ENCODE measurements at places on chromosomes 1 and 21.

GRCh38 chr1:8560611-8561544 is 243.0 kb downstream of the SLC45A1 start:
- DNase-seq, result peak; percentile 77

- no peak for DNase-seq
Observed at GRCh38 chr1:113178522-113178921, 105.5 kb downstream of the LRIG2 start.

DNA sequence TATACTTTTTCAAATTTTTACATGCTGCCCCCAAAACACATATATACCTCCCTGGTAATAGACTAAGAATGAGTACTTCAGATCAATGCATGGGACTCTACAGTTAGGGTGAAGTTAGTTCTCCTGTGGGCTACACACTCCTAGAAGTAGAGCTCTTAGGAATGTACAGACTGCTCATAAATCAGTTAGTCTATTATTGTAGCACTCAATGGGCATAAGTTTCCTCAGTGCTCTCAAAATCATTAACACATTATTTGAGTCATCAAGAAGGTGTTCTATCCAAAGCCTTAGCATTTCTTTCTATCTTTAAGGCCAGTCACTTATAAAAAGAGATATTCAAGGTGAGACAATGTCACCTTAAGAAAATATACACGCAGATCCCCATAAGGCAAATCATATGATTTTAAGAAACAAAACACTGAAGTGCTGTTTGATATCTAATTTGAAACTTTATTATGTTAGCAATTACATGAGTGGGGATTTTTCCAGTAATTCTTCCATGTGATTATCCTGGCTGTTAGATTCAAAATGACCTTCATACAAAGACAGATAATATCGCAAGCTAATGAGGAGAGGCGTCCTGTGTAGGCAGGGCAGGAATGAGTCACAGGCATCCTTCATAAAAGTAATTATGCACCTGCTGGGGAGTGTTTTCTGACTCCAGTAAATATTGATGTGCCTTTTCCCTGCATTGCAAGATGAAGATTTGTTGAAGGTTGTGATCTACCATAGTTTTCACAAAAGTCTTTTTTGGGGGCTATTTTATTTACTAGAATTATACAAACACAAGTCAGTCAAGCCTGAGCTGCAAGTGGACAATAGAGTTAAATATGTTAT is 167.2 kb upstream of the ATP1B1 start:
- DNase-seq, result no peak

GRCh38 chr1:153539395-153540093 is 1.2 kb downstream of the S100A5 start:
- DNase-seq, result no peak

GRCh38 chr1:167734227-167734626 is 12.4 kb downstream of the MPZL1 start:
- DNase-seq, result no peak

GRCh38 chr21:45073301-45074047 is 906 bp upstream of the ADARB1 start:
- no peak for DNase-seq

GRCh38 chr21:37458669-37459276 is 92.2 kb downstream of the DYRK1A start:
- no peak for DNase-seq

GRCh38 chr21:26495283-26495849 is 77.7 kb downstream of the CYYR1 start:
- no peak for DNase-seq

DNA sequence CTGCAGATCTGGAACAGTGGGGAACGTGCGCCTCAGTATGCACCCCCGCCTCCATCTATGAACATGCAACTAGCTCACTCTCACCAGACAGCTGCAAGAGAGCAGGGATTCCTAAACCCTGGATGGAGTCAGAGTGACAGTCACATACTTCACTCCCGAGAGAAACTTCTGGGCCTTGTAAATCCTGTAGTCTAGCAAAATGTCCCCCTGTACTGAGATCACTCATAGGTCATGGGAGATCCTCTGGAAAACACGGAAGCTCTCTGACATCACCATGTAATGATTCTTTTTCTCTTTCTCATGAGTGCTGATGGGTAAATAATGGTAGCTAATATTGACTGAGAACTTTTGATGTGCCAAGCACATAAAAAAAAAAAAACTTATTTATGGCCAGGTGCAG is 23.4 kb upstream of the TARDBP start:
- no peak for DNase-seq

- no peak for DNase-seq
Observed at GRCh38 chr1:229579059-229579673, 20.7 kb upstream of the ABCB10 start.

GRCh38 chr1:221141606-221142285 is 262.5 kb downstream of the HLX start:
- DNase-seq, result no peak

DNA sequence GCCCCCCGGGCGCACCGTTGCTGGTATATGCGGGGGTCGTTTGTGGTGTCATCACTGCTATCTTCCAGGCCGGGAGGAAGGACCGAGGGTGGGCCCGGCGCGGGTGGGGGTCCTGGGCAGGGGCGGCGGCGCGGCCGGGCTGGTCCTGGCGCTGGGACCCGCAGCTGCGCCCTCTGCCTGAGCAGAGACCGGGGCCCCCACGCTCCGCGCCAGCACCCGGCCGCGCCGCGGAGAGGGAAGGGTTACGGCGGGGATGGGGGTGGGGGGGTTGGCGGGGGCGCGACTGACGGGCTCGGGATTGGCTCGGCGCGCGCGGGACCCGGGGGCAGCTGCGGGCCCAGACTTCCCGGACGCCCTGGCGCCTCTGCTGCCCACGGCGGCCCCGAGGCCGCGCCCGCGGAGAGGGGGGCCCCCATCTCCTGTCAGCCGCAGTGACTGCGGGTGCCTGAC is 13.8 kb upstream of the SAMD11 start:
- no peak for DNase-seq

DNA sequence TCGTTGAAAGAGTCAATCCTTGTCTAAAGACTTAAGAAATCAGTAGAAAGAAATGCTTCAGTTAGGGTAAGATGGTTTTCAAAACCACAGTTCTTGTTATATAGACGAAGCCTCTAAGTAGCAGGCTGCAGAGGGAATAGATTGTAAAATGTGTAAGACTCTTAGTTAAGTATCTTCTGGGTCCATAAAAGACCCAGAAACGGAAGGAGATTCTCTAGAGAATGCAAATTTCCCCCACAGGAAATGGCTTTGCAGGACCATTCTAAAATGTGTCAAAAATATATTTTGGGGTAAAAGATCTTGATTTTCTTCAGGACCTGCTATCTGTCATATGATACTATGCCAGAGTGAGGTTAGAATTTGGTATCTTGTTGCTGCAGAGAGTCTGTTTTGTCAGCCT is 13.4 kb downstream of the OR2T1 start:
- no peak for DNase-seq

- no peak for DNase-seq
Observed at GRCh38 chr1:18632783-18633421, 2.3 kb downstream of the PAX7 start.

DNA sequence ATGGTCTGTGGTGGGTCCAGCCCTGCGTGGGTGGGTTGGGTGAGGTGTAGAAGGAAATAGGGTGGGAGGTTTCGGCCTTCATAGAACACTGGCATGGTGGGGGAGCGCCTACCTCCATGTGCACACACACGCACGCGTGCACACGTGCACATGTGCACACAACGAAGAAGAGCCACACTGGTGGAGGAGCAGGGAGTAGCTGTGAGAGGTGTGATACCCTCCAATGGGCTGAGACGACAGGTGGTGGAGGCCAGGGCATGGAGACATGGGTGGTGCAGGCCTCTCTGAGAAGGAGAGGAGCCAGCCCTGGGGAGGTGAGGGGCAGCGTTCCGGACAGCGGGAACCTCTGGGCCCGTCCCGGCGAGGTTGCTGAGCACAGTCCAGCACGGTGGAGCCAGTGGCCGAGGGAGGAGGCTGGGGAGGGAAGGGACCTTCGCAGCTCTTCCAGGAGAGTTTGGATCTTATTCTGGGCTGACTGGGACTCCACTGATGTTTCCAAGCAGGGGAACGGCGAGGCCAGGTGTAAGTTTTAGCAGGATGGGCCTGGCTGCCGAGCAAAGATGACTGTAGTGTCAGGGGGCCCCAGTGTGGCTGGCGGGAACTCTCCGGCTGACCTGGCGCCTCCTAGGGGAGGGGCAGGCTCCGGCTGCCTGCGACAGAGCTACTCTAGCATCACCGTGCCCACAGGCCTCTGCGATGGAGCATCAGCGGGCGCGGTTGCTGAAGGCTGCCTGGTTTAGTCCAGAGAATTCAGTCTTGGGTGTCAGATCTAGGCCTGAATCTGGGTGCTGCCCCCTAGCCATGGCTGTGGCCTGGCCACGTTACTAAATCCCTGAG is 107.2 kb downstream of the ARHGEF10L start:
- DNase-seq, result no peak

GRCh38 chr1:97192872-97193572 is 471.4 kb downstream of the PTBP2 start:
- no peak for DNase-seq

DNA sequence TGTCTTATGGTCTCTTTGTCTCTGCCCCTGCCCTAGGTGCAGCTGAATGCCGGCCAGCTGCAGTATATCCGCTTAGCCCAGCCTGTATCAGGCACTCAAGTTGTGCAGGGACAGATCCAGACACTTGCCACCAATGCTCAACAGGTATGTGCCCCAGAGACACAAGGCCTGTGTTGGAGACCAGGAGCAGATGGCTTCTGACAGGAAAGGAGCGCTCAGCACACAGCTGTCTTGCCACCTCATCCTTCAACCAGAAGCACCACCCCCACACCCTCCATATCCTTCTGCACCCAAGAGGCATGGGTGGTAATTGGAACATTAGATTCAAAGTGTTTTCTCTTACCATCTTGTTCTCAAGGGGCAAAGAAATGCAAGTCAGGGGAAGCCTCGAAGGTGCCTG is 17.0 kb upstream of the KCNQ4 start:
- no peak for DNase-seq

DNA sequence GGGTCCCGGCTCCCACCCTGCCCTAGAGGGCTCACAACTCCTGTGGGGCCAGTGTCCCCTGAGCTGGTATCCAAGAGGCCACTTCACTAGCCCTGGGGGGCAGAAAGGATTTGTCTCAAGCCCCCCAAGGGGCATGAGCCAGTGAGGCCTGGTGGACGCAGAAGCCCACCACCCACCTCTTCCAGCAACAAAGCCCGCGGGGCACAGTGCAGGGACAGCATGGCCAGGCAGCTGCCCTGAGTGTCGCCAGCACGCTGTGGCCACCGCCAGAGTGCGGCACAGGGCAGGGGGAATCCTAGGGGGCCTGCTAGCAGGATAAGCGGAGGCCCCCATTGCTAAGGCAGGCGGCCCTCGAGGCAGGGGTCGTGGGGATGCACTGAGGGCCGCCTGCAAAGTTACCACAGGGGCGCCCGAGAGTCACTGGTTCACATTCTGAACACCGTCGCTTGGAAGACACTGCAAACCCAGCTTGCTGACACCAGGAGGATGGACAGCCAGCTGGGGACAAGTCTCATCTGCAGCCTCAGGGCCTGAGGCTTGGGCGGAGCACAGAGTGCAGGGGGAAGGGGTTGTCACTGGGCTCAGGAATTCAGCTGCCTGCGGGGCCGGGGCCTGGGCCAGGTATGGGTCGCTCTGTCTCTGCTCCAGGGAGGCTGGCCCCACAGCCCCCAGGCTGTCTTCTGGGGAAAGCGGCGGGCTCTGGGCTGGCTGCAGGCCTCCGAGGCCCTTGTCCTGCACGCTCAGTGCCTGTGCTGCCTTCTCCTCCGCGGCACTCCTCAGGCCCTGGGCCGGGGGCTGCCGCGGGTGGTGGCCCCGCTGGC is 26.8 kb downstream of the SLC19A1 start:
- DNase-seq, result no peak

DNA sequence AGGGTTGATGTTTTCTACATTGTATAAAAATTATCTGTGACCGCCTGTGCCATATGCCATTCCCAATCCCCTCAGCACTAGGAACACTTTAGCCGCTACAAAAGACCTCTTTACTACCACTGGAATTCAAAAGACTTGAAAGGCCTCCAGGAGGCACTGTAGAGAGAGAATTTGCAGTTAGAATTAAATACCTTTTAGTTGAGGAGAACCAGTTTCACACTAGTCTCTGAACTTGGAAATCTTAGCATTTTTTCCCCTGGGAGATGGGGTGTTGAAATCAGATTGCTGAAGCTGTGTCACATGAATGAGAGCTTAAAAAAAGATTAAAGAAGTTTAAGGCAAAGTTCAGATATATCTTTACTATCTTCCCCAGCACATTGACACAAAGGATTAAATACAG is 291.0 kb downstream of the ADGRL2 start:
- no peak for DNase-seq
